ENCODE measurements at places on chromosomes 2 and 18. TPM values are rescaled to one million over a fixed set of nuclear protein-coding genes. Genes with fewer than 3 reads are reported as not detected.
A peak's percentile ranks its signal among the peaks of the same experiment; 100 is the strongest.

GRCh38 chr2:54936766-54937165, 113.5 kb downstream of the RTN4 start:
- no peak overlapping the region for H3K27ac ChIP-seq
- no peak for DNase-seq
- no peaks in the 10 kb centered on the region for H3K4me1 ChIP-seq
- no peaks in the 10 kb centered on the region for H3K27me3 ChIP-seq
- no peak overlapping the region for H3K4me3 ChIP-seq

GRCh38 chr2:27373567-27373966, 3.2 kb downstream of the SNX17 start:
- peaks cover 38% of the 10 kb centered on the region for H3K4me1 ChIP-seq
- no peaks in the 10 kb centered on the region for H3K36me3 ChIP-seq
- DNase-seq = no peak
- H3K27ac ChIP-seq = no peak overlapping the region

DNA sequence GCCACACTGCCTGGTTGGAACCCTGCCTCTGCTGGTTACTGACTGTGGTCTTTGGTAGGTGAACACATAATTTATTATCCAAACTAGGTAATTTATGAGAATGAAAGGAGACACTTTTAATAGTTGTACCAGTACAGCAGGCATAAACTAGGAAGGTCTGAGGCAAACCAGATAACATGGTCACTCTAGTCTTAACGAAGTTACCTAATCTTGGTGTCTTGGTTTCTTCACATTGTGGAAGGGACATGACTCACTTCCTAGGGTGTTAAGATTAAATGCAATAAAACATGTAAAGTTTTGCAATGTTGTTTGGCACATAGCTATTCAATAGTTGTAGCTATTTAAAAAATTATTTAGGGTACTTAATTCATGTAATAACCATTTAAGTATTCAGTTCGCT, 23.3 kb downstream of the SPTBN1 start:
- no peak for DNase-seq
- no peaks in the 10 kb centered on the region for H3K36me3 ChIP-seq
- H3K27me3 ChIP-seq = no peaks in the 10 kb centered on the region
- H3K27ac ChIP-seq = peak overlapping the region; percentile 68
- no peak overlapping the region for H3K4me3 ChIP-seq

DNA sequence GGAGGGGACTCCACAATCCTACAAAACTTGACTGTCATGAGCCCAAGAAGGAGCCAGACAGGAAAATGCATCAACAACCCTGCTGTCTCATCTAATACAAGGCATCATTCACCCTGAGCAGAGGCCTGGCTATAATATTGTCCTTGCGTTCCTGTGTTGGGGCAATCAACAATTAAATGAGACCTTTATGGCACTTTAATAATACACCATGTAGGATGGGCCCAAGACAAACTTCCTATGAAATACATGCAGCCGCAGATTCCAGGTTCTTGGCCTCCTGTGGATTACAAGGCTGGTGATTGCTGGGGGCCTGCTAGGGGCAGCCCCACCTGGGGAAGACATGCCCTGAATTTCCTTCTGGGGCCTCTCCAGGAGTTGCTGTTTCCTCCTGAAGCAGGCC, 82.8 kb upstream of the PPP1CB start:
- H3K4me1 ChIP-seq = peaks cover 14% of the 10 kb centered on the region
- H3K27ac ChIP-seq = peak overlapping the region; percentile 10
- peak; percentile 50 for DNase-seq
- H3K4me3 ChIP-seq = no peak overlapping the region

- no peaks in the 10 kb centered on the region for H3K4me1 ChIP-seq
- H3K27ac ChIP-seq = peak overlapping the region; percentile 33
- H3K27me3 ChIP-seq = no peaks in the 10 kb centered on the region
- H3K36me3 ChIP-seq = no peaks in the 10 kb centered on the region
These were observed 105.5 kb downstream of the COPS8 start for GRCh38 chr2:237190966-237191713.

GRCh38 chr2:177675350-177675821, 282.8 kb downstream of the AGPS start:
- H3K4me3 ChIP-seq = no peak overlapping the region
- no peaks in the 10 kb centered on the region for H3K36me3 ChIP-seq
- no peak overlapping the region for H3K27ac ChIP-seq
- H3K27me3 ChIP-seq = no peaks in the 10 kb centered on the region

DNA sequence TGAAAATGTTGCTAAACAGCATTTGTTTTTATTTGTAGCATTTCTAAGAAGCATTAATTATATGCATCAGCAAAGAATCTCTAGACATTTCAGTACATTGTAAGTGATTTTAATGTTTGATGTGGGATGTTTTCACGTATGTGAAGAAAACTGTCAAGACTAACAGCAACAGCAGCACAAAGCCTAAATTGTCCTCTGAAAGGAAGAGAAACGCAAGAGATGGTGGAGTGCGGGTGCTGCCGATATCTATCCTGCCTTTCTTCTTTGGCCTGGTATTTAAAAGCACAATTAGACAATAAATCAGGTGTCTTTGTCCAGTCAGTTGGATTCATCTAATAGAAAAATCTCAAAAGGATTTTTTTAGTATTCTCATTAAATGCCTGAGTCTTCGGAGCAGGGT, 3.1 kb downstream of the TWIST2 start:
- H3K27ac ChIP-seq = peak overlapping the region; percentile 87
- H3K36me3 ChIP-seq = no peaks in the 10 kb centered on the region

DNA sequence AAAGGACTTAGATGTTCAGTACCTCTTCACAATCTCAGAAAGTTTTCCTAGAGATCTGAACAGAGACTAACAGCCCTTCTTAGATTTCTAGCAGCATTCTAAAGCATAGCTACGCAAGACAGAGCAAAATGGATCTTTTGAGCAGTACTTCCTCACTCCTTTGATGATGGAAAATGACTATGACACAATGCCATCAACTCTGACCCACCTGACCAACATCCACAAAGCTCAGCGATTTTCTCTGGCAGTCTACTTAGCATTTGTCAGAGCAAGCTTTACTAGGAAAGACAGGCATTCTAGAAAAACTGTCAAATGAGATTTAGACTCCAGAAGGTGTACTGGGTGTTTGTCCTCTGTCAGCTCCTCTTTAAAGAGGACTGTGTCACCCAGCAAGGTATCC, 180.9 kb upstream of the ACVR2A start:
- no peak overlapping the region for H3K27ac ChIP-seq
- DNase-seq = no peak
- H3K4me3 ChIP-seq = no peak overlapping the region
- H3K36me3 ChIP-seq = no peaks in the 10 kb centered on the region

DNA sequence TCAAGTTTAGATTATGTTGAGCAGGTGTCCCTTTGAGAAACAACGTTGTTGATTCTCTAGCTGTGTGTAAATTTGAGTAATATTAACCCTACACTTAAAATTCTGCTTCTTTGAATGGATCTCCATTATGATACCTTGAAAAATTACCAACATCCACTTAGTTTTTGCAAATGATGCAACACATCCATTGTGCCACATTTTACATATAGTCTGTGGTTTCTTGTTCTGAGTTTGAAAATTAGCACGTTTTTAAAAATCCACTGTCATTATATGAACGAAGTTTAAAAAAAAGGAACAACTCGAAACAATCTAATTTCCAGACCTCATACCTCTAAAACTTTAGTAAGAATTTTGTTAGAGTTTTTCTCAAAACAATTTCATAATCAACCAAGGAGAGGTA, 37.7 kb downstream of the PIK3C3 start:
- no peaks in the 10 kb centered on the region for H3K27me3 ChIP-seq
- H3K4me1 ChIP-seq = no peaks in the 10 kb centered on the region
- H3K36me3 ChIP-seq = peaks cover 46% of the 10 kb centered on the region
- H3K27ac ChIP-seq = no peak overlapping the region

DNA sequence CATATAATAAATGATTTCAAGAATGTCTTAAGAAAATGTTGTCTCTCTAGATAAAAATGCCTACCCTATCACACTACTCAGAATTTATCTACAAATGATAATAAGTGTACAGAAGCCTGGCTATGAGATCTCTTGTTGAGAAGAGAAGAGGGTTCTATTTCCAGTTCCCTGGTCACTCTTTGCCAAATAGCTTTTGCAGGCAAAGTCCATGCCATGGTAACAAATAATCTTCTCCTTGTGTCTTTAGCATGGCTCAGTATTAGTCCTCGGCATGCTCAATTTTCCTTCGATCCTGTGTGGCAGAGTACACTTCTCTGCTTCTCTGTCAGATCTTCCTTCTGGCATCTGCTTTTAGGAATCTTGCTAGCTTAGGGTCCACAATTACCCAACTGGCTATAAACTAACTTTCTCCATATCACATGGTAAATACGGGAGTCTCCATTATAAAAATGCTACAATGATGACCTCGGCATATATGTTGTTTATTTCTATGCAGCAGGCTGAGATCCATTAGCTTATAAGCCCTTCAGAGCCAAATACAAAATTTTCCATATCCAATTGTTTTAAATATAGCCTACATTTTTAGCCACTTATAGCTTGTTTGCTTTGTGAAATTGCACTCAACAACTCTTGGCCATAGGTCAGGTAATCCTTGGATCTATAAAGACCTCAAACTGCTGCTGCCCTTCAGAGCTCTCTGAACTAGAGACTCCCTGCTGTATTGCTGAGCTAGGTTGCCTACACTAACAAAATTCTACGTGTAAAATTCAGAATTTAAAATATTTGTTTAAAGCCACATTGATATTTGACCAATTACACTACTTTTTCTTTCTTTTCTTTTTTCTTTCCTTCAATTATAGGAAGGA, 157.5 kb downstream of the FSIP2 start:
- no peaks in the 10 kb centered on the region for H3K36me3 ChIP-seq
- DNase-seq = no peak
- peaks cover 16% of the 10 kb centered on the region for H3K4me1 ChIP-seq
- no peaks in the 10 kb centered on the region for H3K27me3 ChIP-seq

DNA sequence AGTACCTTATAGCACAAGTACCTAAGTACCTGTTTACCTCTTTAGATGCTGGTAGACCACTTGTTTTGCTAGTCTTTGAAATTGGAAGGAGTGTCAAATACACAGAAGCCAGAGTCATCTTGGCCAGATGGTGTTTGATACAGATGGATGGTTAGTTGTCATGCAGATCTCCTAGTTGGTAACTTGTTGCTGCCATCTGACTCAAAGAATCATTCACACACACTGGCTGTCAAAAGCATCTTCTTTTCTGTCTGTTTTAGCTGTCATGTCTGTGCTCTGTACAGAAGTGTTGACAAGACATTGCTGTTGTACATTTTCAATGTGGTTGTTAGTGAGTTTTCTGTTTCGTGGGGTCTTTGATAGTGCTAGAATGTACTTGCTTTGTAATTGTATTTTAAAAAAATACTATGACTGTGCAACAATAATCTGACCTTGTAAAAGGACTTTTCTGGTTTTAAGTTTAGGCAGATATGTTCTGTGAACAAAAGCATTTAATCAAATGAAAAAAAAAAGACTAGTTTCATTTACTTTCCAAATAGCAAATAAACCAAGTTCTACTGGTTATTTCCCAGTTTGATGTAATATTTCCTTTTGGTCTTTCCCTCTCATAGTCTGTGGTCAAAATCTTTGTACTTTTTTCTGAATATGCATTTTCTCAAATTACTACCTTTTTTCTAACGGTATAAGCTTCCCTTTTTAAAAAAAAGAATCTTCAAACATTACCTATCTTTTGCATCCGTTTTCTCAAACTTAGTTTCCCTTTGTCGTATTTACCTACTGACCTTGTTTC, 39.9 kb downstream of the TANK start:
- DNase-seq = no peak
- H3K27ac ChIP-seq = no peak overlapping the region
- H3K27me3 ChIP-seq = no peaks in the 10 kb centered on the region
- no peaks in the 10 kb centered on the region for H3K4me1 ChIP-seq

DNA sequence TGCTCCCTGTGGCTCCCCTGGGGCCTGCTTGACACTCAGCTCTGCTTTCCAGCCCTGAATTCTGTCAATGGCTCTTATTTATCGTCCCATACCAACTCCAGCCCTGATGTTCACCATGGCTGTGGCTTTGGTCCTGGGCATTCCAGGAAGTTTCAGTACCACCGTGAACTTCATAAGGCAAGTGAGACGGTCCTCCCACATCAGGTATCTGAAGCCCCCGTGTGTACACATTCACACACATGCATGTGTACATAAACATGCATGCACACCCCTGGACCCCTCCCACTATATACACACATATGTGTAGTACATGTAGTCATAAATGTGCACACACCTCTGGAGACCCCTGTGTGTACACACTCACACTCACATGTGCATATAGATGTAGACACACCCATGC, 43.3 kb upstream of the PUM2 start:
- H3K36me3 ChIP-seq = no peaks in the 10 kb centered on the region
- H3K4me3 ChIP-seq = no peak overlapping the region
- DNase-seq = no peak
- no peaks in the 10 kb centered on the region for H3K27me3 ChIP-seq
- no peak overlapping the region for H3K27ac ChIP-seq
- no peaks in the 10 kb centered on the region for H3K4me1 ChIP-seq

The TMEM200C gene
- 0.14 TPM for total RNA-seq

The ASB18 gene
- total RNA-seq = not detected

The NLRC4 gene
- total RNA-seq = 0.37 TPM

All from transverse colon (tissue), 4 donors.